ENCODE measurements at places on chromosomes 7 and 10. TPM values are rescaled to one million over a fixed set of nuclear protein-coding genes. Genes with fewer than 3 reads are reported as not detected.

- peaks cover 2% of the 10 kb centered on the region for H3K36me3 ChIP-seq
- peak overlapping the region; percentile 52 for H3K4me3 ChIP-seq
- no peak for DNase-seq
- no peaks in the 10 kb centered on the region for H3K27me3 ChIP-seq
- H3K27ac ChIP-seq: peak overlapping the region; percentile 94
- peaks cover 68% of the 10 kb centered on the region for H3K4me1 ChIP-seq
These were observed 51.4 kb upstream of the PDCD4 start for GRCh38 chr10:110820321-110820814.

GRCh38 chr7:112509402-112509801 is 28.6 kb downstream of the LSMEM1 start:
- H3K27me3 ChIP-seq: no peaks in the 10 kb centered on the region
- H3K4me1 ChIP-seq: peaks cover 5% of the 10 kb centered on the region
- no peak for DNase-seq
- H3K27ac ChIP-seq: no peak overlapping the region
- H3K4me3 ChIP-seq: no peak overlapping the region

GRCh38 chr10:130498042-130498441 is 361.9 kb downstream of the GLRX3 start:
- no peaks in the 10 kb centered on the region for H3K36me3 ChIP-seq
- H3K27ac ChIP-seq: no peak overlapping the region
- H3K4me1 ChIP-seq: no peaks in the 10 kb centered on the region
- no peaks in the 10 kb centered on the region for H3K27me3 ChIP-seq
- DNase-seq: no peak

DNA sequence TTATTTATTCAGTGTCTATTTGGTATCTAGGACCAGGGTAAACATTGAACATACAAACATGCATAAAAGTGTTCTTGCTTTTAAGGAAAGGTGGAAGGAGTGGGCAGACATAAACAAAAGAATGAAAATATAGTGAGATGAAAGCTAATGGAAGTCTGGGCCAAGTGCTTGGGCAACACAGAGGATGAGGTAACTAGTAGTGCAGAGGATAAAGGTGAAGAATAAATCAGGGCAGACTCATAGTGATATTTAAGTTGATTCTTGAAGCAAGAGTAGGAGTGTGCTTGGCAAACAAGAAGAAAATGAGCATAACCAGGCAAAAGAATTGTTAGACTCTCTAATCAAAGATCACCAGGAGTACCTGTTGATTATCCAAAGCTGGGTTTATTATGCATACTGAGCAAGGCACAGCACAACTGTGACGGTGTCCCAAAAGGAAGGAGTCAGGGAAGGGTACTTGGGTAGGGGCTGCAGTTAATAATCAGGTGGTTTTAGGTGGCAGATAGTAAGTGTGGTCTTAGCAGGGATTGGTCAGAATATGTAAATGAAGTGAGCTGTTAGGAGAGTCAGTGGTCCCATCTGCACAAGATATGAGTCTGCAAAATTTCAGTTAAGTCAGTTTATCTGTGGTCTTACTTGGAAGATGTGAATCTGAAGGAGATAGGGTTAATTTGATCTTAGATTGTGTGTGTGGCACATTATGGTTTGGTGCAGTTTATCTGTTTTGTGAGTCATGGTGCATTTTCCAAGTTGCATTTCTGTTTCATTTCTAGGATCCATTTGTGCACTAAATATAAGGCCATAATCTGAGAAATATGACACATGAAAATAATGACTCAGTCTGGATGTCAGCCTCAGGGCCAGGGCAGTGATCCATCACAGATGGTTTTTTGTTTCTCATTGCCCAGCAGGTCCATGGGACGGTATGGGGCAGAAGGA is 30.6 kb upstream of the TAX1BP1 start:
- no peaks in the 10 kb centered on the region for H3K36me3 ChIP-seq
- no peaks in the 10 kb centered on the region for H3K27me3 ChIP-seq
- no peak overlapping the region for H3K4me3 ChIP-seq
- no peaks in the 10 kb centered on the region for H3K4me1 ChIP-seq
- no peak for DNase-seq

GRCh38 chr7:27082171-27082570 is 13.6 kb downstream of the HOXA1 start:
- no peak overlapping the region for H3K27ac ChIP-seq
- no peak for DNase-seq

GRCh38 chr7:8192897-8193296 is 69.1 kb downstream of the ICA1 start:
- H3K36me3 ChIP-seq: no peaks in the 10 kb centered on the region
- no peak overlapping the region for H3K4me3 ChIP-seq
- H3K27me3 ChIP-seq: no peaks in the 10 kb centered on the region
- no peak overlapping the region for H3K27ac ChIP-seq
- H3K4me1 ChIP-seq: no peaks in the 10 kb centered on the region

GRCh38 chr7:39414224-39415035 is 151.8 kb upstream of the YAE1 start:
- peak overlapping the region; percentile 78 for H3K4me3 ChIP-seq
- no peaks in the 10 kb centered on the region for H3K36me3 ChIP-seq
- no peak for DNase-seq
- H3K4me1 ChIP-seq: no peaks in the 10 kb centered on the region
- no peaks in the 10 kb centered on the region for H3K27me3 ChIP-seq

GRCh38 chr10:129725011-129725410 is 239.1 kb downstream of the EBF3 start:
- no peaks in the 10 kb centered on the region for H3K36me3 ChIP-seq
- no peak overlapping the region for H3K27ac ChIP-seq
- no peaks in the 10 kb centered on the region for H3K4me1 ChIP-seq
- no peak overlapping the region for H3K4me3 ChIP-seq

GRCh38 chr7:23247603-23248335 is 1.2 kb downstream of the GPNMB start:
- peaks cover 3% of the 10 kb centered on the region for H3K36me3 ChIP-seq
- no peaks in the 10 kb centered on the region for H3K27me3 ChIP-seq
- peak overlapping the region; percentile 90 for H3K27ac ChIP-seq
- DNase-seq: no peak
- peaks cover 15% of the 10 kb centered on the region for H3K4me1 ChIP-seq

- no peak for DNase-seq
- no peaks in the 10 kb centered on the region for H3K4me1 ChIP-seq
- H3K4me3 ChIP-seq: no peak overlapping the region
- H3K27me3 ChIP-seq: no peaks in the 10 kb centered on the region
- peaks cover 35% of the 10 kb centered on the region for H3K36me3 ChIP-seq
These were observed 111.5 kb downstream of the HDAC9 start for GRCh38 chr7:18607025-18607424.

- no peak for DNase-seq
- H3K36me3 ChIP-seq: no peaks in the 10 kb centered on the region
- no peak overlapping the region for H3K27ac ChIP-seq
- H3K4me1 ChIP-seq: no peaks in the 10 kb centered on the region
- H3K27me3 ChIP-seq: no peaks in the 10 kb centered on the region
These were observed 603.4 kb downstream of the SORCS1 start for GRCh38 chr10:106560925-106561640.

DNA sequence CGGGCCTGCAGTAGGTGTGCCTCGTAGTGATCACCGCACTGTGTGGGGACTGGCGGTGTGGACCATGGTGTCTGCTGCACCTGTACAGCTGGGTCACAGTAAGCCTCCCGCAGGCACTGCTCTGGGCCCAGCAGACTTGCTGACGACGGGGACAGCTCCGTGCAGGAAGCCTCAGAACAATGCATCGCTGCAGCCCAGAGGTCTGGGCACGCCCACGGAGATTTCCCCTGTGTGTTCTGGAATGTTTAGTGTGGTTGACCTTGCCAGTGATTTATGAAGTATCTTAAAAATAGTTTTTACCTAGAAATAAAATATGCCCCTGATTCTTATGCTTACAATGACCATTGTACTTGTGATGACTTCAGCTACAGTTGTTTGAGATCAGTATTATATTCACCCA is 59.1 kb upstream of the ZNF32 start:
- H3K36me3 ChIP-seq: no peaks in the 10 kb centered on the region
- H3K4me1 ChIP-seq: peaks cover 10% of the 10 kb centered on the region
- DNase-seq: no peak

DNA sequence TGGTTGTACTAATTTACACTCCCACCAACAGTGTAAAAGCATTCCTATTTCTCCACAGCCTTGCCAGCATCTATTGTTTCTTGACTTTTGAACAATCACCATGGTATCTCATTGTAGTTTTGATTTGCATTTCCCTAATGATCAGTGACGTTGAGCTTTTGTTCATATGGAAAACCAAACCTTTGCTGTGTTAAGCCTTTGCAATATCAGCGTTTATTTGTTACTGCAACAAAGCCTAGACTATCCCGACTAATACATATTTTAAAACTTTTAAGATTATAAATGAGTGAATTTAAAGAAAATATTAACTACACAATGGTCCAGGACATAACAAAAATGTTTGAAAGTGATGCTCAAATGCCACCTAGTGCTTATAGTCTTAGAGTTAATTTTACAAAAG is 26.6 kb downstream of the TRIL start:
- H3K27me3 ChIP-seq: no peaks in the 10 kb centered on the region
- H3K36me3 ChIP-seq: no peaks in the 10 kb centered on the region
- DNase-seq: no peak

DNA sequence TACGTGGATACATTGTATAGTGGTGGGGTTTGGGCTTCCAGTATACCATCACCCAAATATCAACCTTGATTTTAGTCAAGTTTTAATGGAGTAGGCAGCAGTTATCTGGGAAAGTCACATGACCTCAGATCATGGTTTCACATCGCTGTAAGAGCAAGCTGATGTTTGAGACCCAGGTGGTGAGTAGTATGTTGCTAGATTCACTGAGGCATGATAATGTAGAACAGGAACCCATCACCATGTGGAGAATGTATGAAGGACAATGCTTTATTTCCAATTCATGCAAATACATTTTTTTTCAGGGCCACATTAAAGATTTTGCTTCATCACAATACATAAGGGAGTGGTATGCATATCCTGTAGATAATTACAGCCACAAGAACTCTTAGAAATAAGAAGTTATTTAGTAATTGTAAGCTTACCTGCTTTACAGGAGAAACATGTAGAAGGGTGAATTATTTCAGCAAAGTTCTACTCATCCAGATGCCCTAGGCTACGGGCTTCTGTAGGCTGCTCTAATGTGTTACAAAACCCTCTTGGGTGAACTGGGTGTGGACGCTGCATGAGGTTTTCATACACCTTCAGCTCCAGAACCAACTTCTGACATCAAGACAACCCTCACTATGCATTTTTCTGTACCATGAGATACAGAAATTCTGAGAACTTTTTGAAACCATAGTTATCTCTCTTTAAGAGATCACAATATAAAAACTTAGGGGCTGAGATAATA is 27.6 kb upstream of the LAMB4 start:
- DNase-seq: no peak
- no peak overlapping the region for H3K4me3 ChIP-seq
- H3K27me3 ChIP-seq: no peaks in the 10 kb centered on the region
- H3K4me1 ChIP-seq: no peaks in the 10 kb centered on the region

DNA sequence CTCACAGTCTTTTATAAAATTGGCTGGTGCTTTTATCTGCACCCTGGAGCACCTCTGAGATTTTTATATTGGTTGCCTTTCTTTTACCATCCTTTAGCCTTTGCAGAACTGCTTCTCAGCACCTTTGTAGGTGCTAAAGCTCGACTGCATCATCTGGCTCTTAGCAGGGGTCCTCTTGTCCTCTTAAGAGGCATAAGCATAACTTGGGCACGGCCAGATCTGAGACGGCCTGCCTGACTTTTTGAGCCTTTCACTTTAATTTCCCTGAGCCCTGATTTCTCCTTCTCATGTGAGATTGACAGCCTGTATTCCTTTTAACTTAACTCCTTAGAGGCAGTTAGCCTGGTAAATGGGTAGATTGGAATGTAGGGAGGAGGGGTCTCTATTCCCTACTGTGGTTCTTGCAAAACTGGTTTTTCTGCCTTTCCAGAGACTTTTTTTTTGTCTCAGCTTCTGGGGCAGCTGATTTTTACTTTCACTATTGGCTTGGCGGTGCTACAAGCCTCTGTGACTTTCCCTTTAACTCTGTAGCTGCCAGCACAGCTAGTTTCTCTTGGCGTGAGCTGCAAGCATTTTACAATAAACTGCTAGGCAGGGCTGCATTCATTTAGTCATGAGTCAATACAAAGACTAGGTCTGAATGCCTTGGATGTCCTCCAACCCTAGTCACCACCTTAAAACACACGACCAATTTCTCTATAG is 24.0 kb downstream of the ZPBP start:
- no peak for DNase-seq
- H3K4me1 ChIP-seq: peaks cover 18% of the 10 kb centered on the region
- H3K36me3 ChIP-seq: no peaks in the 10 kb centered on the region
- no peaks in the 10 kb centered on the region for H3K27me3 ChIP-seq
- peak overlapping the region; percentile 59 for H3K27ac ChIP-seq

OR13A1 gene
- 0.85 TPM for total RNA-seq

BMPER gene
- 2.3 TPM for total RNA-seq

PODXL gene
- 23.0 TPM for total RNA-seq

All from thoracic aorta (tissue), 2 donors.